ENCODE measurements at places on chromosomes 12 and 14.

DNA sequence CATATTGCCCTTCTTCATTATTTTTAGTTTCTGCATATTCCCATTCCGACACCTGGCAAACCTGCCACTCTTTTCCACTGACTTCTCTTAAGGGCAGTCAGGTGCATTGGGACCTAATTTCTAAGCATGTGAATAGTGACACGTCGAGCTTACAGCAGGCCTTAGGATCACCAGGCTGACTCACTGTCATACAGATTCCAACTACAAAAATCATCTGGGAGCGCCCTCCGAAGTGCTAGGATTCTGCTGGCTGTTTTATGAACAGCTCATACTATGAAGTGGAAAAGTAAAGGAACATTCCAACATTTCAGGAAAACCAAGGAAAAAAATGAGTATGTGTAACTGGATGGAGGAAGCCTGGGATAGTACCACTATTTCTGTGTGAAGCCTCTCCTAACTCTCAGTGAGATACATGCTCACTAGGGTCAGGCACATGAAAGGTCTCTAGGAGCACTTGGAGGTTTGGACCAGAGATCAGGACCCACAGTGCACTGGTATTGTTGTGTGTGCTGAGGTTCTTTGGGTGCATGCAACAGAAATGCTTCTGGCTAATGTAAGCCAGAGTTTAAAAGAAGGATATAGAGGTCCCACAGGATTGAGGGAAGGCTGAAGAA lies 257.4 kb downstream of the ZFP36L1 start:
- DNase-seq = peak; percentile 67

- DNase-seq = no peak
Observed at GRCh38 chr12:107488666-107489065, 196.9 kb upstream of the PWP1 start.

DNA sequence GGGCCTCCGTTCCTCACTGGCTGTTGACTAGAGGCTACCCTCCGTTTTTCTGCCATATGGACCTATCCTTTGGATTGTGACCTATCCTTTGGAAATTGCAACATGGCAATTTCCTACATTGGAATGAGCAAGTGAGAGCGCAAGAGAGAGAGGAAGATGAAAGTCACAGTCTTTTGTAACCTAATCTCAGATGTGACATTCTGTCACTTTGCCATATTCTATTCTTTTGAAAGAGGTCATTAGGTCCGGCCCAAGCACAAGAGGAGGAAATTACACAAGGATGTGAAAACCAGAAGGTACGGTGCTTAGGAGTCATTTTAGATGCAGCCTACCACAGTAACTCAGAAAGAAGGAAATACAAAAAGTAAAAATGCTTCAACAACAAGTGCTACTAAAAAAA lies 47.3 kb upstream of the SRP54 start:
- DNase-seq = no peak

GRCh38 chr12:100128512-100128908 lies 14.2 kb downstream of the BLTP3B start:
- DNase-seq = no peak

- DNase-seq = no peak
Observed at GRCh38 chr12:116138781-116139180, 138.7 kb downstream of the MED13L start.

GRCh38 chr12:12958886-12959285 lies 6.9 kb upstream of the GPRC5D start:
- DNase-seq = no peak

DNA sequence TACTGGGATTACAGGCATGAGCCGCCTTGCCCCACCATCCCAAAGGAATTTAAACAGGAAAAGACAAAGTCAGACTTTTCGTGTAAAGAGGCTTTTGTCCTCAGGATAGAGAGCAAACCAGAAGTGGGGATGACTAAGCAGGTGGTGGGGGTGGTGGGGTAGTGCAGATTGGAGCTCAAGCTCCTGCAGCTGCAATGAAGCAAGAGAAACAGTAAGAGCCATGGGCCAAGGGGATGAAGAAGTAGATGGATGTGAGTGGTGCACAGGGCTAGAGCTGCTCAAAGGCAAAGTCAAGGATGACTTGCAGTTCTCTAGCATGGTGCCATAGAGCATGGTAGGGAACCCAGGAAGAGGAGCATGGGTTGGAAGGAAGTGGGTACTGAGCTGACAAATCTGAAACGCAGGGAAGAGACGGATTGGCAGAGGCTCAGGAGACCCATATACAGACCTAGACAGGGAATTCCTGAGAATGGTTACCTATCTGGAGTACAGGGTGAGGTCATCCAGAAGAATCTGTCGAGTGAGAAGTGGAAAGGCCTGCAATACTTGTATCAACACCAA lies 11.4 kb upstream of the RNF34 start:
- no peak for DNase-seq

GRCh38 chr14:51498411-51499227 lies 153.1 kb upstream of the FRMD6 start:
- no peak for DNase-seq

DNA sequence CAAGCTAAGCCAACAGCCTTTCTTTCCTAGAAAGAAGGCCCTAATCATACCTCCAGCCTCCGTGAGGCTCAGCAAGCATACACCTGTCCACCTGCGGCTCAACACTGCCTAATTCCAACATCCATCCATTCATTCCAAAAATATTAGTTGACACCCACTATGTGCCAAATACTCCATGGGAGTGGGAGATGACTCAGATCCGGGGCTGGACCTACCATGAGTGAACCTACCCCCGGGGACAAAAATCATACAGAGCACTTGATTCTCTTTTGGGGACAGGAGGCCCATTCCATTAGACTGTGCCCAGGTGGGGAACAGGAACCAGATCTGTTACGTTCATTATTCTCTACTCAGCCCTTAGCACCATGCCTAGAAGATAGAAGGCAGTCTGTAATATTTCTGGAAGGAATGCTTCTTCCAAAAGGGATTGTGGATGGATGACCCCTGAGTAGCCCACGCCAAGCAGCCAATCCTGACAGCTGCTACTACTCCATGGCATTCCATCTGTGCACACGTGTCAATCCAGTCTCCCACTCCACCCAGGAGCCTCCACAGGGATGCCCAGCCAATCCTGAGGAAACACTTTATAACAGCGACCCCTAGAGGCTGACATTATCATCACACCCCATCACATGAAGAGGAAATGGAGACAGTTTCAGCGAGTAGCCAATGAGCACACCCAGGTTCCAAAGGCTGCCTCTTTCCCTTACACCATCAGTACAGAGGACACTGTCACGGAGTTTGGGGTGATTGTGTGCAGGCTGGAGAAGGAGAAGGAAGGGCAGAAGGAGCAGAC lies 170.7 kb downstream of the ESRRB start:
- DNase-seq = no peak

GRCh38 chr14:89164168-89165073 lies 252.6 kb downstream of the FOXN3 start:
- no peak for DNase-seq

- no peak for DNase-seq
Observed at GRCh38 chr12:92729773-92730305, 27.1 kb downstream of the PLEKHG7 start.

GRCh38 chr14:75234173-75235115 lies 44.2 kb upstream of the FOS start:
- peak; percentile 44 for DNase-seq

DNA sequence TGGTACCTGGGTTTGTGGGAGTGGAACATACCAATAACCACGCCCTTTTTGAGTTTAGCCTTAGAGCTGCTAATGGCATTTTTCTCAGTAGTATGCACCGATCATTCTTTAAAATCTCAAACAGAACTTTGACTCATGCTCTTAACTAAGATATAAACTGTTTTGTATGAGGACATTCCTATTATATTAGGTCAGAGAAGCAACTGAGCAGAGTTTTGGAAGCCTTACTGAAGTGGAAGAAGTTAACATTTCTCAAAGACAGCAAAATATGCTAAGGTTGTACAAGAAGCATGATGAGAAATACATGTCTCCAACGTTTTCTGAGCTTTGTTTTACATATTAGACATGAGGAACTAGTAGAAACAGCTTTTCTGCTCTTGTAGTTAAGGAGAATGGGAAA lies 819.2 kb downstream of the FSCB start:
- DNase-seq = peak; percentile 18

DNA sequence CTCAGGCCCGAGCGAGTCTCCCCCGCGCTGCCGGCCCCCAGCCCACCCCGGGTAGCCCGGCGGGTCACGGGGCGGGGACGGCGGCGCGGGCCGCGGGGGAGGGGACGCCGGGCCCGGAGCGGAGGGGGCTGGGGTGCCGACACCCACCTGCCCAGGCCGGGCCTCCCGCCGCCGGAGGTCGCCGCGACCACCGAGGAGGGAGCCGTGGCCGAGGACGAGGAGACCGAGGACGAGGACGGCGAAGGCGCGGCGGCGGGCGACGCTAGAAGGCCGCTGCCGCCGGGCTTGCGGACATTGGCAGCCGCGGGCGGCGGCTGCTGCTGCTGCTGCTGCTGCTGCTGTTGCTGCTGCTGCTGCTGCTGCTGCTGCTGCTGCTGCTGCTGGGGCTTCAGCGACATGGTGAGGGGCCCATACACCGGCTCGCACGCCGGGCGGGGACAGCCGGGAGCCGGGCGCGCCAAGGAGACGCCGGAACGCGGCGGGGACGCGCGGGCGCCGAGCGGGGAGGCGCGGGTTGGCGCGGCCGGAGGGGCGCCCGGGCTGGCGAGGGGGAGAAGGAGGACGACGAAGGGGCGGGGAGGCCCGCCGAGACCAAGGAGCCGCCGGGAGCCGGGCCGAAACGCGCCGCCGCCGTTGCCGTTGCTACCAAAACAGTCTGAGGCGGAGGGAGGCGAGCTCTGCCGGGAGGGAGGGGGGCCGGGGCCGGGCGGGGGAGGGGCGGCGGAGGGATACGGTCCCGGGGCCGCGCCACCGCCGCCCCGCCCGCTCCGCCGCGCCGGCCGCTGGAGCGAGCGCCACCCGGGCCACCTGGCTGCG lies at the start of gene ATXN2:
TSS of gene ATXN2 (minus strand) at position 679 of the 816 bp plus-strand sequence. CDS start at position 398, 281 bp downstream.
- no peak for DNase-seq

GRCh38 chr14:37857774-37858266 lies 262.4 kb downstream of the TTC6 start:
- no peak for DNase-seq

GRCh38 chr12:14356147-14356546 lies 9.3 kb upstream of the ATF7IP start:
- DNase-seq = peak; percentile 73

- no peak for DNase-seq
Observed at GRCh38 chr14:98926146-98926545, 345.9 kb downstream of the BCL11B start.

- no peak for DNase-seq
Observed at GRCh38 chr14:60508707-60509437, at the start of gene SIX6. Gene SIX6, plus strand, starts transcription at chr14:60509146. Its CDS starts 253 bp downstream, at chr14:60509399.

DNA sequence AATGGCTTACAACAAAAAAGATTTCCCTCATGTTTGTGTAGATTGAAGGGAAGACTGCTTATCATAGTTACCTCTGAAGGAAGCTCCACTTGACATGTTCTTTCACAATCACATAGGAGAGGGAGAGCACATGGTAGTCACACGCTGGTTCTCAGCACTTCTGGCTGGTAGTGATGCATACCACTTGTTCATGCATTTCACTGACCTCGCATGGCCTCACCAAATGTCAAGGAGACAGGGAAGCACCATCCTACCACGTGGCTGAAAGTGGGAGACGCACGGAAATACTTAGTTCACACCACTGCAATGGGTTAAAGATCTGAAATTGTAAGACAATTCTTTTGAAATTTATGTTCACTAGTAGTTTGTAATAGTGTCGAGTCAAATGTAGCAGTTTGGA lies 74.0 kb downstream of the PDE3A start:
- no peak for DNase-seq

DNA sequence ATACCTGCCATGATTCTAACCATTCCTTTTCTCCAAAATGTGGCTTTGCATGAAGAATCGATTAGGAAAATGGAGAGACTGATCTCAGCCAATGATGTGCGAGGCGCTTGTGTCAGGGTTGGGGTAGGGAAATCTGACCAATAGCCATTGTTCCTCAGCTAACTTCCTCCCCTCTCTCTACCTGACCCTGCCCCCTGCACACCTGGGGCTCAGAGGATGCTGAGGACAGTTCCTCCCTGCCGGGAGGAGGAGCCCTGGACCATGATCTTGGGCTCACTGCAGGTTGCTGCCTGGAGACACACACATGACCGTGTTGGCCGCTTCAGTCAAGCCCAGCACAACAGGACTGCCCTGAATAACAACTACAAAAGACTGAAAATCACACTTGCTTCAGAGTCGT lies 119.8 kb upstream of the SFSWAP start:
- no peak for DNase-seq

GRCh38 chr12:6345319-6346091 lies 3.6 kb upstream of the TNFRSF1A start:
- peak; percentile 69 for DNase-seq

GRCh38 chr12:57764662-57765002 lies 2.2 kb downstream of the CYP27B1 start:
- DNase-seq = no peak

- DNase-seq = no peak
Observed at GRCh38 chr14:65382586-65382985, 29.9 kb upstream of the FUT8 start.

GRCh38 chr12:62258941-62259630 lies 1.1 kb upstream of the USP15 start:
- no peak for DNase-seq
